ENCODE measurements at places on chromosomes 11 and 22.
A peak's percentile ranks its signal among the peaks of the same experiment; 100 is the strongest.

DNA sequence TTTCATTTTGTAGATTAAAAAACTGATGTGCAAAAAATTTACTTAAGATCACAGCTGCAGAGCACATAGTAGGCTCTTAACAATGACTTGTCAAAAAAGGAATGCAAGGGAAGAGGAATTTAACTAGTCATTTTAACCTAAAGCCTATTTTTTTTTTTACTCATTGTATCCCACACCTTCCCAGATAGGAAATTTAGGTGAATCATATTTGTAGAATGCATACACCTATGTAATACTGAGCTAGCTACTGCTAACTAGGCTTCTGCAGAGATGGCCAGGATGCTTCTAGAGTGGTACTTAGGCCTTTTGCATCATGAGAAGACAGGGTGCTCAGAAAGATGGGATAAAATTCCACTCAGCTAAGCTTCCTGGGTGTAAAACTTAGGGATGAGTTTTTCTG, 387.3 kb downstream of the AASDHPPT start:
- no peak for DNase-seq

DNA sequence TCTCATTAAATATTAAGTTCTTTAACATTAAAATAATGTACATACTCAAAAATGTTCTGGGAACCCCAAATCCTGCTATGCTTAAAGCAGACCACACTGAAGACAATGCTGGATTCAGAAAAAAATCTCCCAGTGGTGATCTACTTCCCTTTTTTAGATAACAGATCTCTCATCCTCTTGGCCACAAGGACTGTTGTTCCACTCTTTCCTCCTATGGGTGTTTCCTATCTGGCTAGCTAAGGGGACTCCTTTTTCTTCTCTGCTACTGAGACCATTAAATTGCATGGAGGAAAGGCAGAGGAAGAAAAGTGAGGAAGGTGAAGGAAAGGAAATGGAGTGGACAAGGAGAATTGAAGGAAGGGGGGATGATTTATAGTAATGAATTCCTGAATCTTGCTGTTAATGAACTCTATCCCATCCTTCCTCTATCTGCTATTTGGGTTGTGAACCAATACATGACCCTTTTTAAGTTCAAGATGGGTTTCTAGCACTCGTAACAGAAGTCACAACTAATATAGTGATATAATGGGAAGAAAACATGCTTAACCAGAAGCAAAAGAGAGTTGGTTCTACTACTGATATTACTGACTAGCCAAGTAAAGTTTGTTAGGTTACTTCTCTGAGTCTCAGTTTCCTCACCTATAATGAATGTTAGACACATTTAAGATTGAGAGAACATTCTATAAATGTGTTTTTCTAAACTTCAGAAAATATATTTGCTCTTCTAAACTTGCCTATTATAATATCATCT, 53.2 kb downstream of the PIK3C2A start:
- DNase-seq = no peak

DNA sequence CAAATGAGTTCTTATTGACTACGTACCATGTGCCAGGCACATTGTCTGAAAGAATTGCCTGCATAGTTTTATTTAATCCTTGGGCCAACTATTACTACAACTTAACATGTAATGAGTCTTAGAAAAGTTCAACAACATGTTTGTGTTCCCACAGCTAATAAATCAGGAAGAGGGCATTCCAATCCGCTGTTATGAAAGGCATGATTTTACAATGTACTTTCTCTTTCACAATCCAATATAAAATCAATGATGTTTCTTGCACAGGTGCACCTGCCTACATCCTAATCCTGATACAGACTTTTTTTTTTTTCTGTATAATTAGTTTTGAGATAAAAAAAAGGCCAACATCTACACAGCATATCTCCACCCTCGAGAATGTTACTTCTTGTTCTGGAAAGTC, 728.4 kb upstream of the CCDC90B start:
- no peak for DNase-seq

DNA sequence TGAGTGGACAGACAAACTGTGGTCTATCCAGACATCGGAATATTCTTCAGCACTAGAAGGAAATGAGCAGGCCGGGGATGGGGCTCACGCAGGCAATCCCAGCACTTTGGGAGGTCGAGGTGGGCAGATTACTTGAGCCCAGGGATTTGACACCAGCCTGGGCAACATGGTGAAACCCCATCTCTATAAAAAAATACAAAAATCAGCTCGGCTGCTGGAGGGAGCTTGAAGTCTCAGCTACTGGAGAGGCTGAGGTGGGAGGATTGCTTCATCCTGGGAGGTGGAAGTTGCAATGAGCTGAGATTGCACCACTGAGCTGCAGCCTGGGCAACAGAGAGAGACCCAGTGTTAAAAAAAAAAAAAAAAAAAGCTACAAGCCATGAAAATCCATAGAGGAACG, 8.0 kb upstream of the CTSD start:
- peak; percentile 55 for DNase-seq

DNA sequence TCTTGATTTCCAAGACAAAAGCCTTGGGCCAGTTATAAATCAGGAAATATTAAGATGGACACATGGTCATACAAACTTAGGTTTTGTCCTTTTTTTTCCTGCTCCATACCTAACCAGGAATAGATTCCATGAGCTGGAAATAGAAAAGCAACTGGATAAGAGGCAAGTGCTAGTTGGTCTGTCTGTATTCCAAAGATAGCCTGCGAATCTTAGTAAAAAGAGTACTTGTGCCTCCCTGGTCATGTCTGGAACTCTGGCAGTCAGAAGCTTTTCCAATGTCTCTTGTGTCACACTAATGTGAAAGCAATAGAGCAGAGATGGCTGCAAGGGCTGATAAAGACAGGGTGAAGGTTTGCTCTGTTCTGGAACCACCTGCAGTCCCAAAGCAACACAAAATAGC, 590.2 kb upstream of the ANO5 start:
- no peak for DNase-seq

- DNase-seq = no peak
Observed at GRCh38 chr11:15750535-15751308, 605.6 kb downstream of the SOX6 start.

DNA sequence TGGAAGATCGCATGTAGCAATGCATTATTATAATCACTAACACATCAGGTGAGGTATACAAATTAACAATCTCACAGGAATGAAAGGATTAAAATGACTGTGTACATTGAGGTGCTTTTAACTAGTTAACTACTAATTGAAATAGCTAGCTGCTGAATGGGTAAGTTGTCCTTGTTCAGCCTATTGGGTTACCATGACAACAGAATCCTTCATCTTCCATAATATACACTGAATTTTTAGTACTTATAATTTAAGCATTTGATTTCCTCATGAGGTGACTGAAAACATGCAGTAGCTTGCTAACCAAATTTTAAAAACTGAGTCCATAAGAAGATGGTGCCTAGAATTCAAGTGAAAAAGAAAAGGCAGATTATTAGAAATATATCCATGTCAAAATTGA, 347.9 kb downstream of the FAT3 start:
- DNase-seq = no peak

DNA sequence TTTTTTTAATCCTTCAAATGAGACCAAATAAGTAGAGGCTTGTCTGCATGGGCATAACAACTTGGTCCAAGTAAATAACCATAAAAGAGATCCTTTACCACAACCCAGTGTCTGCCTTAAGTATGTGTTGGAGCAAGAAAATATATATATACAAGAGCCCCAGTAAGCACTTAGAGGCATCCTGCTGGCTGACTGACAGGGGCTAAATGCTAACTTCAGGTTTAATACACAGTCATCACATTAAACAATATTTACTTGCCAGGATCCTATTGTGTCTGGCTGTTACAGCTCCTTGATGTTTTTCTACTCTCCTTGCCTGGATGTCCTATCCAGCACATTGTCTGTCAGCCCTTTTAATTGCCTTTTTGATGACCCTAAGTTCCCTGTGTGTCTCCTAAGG, 37.5 kb upstream of the MMP20 start:
- DNase-seq = no peak

- DNase-seq = no peak
Observed at GRCh38 chr22:42990131-42990838, 24.7 kb downstream of the PACSIN2 start.

- DNase-seq = no peak
Observed at GRCh38 chr11:117230999-117231841, 653 bp downstream of the PCSK7 start.

DNA sequence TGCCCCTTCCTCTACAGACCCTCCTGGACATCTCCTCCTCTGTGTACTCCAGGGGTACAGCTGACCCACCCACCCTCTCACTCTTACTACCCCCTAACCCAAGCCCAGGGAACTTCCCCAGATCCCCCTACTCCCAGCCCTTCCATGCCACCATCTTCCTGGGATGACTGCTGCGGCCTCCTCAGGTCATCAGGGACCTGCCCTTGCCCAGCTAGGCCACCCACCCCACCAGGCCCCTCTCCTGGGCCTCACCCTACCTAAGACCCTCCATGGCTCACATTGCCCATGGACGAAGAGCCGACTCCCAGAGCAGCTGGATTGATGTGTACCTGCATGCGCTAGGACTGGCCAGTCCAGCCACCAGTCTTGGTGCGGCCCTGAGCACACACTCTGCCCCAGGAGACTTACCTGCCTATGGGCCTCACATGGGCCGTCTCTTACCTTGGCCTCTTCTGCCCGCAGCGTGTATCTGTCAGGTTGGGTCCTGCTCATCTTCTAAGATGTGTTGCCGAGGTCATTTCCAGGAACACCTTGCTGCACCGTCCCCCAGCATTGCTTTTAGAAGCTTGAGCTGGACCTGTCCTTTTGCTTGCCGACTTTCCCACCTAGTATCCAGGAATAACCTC, 2.0 kb upstream of the CLDN5 start:
- no peak for DNase-seq

DNA sequence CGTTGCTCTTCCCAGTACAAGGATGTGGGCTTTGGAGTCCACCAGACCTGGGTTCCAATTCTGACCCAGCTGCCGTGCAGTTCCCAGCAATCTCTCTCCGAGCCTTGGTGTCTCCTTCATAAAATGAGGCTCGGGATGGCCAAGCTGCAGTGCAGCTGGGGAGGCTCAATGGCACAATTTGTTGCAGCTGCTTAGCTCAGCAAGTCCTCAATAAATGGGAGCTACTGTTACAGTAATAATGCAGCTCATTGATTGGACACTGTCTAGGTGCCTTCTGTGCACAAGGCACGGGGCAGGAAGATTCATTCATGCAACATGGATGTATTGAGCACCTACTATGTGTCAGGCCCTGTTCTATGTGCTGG, 37.1 kb downstream of the SHISAL1 start:
- no peak for DNase-seq

DNA sequence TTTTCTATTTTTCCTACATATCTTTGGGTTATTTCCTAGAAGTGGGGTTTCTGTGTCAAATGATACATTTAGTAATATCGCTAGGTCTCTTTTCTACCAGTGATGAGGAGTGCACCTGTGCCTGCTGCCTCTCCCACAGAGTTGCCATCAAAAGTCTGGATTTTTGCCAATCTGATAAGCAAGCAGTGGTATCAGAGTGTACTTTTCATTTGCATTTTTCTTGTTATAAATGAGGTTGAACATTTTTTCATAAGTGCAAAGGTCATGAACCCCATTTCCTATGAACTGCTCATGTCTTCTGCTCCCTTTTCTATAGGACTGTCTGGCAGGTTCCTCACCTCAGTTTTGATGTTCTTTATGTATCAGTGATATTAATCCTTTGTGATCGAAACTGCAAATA, 1.7 kb downstream of the TRPM5 start:
- peak; percentile 23 for DNase-seq

GRCh38 chr11:132528181-132528580, 1004.1 kb downstream of the OPCML start:
- DNase-seq = no peak

- DNase-seq = no peak
Observed at GRCh38 chr11:87296627-87297026, 258.9 kb downstream of the TMEM135 start.

- DNase-seq = no peak
Observed at GRCh38 chr11:94791216-94791889, 23.2 kb downstream of the AMOTL1 start.

GRCh38 chr11:102882389-102883024, 7.7 kb upstream of the MMP12 start:
- DNase-seq = no peak

DNA sequence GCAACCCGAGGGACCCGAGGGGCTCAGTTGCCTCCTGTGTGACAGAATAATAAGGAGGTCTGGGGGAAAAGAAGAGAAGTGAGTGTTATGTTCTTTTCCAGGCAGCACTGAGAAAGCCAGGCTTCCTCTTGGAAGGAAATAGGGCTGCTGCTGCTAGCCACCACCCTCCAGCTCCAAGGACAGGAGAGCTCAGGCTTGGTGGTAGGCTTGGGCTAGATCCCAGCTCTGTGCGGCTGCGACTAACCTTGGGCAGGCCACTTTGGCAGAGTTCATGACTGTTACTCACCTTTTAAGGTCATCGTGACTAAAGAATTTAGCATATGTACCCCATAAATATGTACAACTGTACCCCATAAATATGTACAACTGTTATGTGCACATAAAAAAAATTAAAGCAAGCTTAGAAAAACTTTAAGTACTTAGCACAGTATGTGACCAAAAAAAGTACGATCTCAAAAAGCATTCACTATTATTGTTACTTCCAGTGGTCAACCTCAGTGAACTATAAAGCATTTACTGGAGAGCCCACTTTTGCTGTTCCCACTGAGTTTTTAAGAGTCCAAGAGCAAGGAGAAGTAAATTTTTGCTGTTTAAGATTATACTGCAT, 124.7 kb upstream of the POU2AF2 start:
- DNase-seq = no peak

- no peak for DNase-seq
Observed at GRCh38 chr11:8263109-8263768, 439 bp downstream of the LMO1 start.

GRCh38 chr11:35145271-35145670, 6.3 kb downstream of the CD44 start:
- DNase-seq = peak; percentile 68

DNA sequence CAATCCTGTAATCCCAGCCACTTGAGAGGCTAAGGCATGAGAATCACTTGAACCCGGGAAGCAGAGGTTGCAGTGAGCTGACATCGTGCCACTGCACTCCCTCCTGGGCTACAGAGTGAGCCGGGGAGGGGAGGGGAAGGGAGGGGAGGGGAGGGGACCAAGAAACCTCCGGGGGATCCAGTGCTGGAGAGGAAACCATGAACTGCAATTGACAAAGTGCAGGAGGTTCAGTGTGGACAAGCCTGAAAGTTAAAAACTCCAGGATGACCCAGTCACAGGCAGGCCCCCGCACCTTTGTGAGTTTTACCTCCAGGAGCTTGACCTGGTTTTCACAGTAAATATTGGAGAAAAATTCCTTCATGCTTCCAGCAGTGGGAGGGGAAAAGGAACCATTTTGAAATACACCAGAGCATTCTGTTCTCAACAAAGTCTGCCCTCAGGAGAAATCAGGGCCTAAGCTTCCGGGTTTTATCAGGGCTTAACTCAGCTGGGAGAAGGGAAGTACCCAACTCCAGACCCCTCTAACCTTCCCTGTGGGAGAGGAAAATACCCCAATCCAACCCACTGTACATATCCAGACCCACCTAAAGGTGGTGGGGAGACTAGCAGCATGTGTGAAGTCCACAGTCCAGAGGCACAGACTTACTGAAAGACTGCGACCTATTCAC, 15.5 kb upstream of the ZFTA start:
- DNase-seq = no peak

DNA sequence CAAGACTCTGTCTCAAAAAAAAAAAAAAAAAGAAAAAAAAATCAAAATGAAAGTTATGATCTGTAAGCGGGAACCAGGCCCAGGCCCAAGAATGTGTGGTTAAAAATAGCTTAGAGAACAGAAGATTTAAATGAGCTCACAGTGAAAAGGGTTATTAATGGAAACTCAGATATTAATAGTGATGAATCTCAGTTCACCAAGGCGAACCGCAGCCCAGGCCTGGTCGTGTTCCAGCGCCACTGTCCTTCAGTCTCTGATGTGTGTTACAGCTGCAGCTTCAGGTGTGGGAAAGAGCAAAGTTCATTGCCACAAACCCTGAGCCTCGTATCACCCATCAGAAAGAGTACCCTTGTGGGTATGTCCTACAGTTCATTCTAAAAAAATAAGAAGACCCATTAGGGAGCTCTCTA, 107.1 kb downstream of the GAB2 start:
- DNase-seq = no peak

Measured in CD4-positive, alpha-beta T cell treated with Interleukin-15 for 1 hour (primary cell).